ENCODE measurements at places on chromosomes 7 and 10.

DNA sequence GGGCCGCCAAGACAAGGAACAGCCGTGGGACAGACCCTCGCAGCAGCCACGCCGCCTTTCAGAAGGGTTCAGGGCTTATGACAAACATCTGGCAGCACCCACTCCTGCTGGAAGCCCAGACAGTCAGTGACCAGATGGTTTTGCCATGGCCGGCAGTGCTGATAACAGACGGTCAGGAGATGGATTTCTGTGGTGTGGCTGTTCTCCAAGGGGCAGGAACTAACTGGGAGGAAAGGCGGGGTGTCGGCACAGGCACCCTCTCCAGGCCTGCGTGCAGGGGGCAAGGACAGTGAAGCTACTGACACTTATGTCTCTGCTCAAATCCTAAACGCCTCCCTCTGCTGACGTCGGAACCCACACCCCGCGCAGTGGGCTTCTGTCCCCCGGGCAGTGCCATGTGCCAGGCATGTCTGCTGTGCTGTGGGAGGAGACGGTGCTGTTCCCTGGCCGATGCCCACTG, 416.1 kb downstream of the DNAJB6 start:
- no peak for DNase-seq

DNA sequence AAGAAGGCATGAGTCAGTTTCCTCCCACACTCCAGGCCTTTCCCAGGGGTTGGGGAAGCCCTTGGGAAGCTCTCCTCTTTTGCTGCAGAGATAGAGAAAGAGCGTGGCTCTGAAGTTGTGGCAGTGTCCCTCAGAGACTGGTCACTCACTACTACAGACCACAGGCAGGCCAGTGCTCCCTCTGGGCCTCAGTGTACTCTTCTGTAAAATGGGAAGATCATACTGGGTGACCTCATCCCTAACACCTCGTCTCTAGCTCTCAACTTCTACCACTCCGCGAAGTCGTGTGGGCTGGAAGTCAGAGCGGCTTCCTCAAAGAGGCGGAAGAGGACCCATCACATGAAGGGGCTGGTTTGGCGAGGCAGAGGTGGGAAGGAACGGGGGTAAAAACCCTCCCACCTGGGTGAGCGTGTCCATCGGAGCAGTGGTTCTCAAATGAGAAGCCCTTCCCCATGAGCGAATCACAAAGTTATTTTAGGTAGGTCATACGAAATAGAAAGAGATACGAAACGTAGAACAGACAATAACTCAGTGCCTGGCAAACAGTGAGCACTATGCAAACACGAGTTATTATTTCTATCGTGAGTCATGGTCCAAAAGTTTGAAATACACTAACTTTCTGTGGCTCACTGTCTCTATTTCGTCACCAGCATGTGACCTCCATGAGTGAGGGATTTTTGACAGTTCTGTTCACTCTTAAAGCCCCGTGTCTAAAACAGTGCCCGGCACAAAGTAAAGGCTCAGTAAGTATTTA, 32.7 kb downstream of the PRKAG2 start:
- no peak for DNase-seq

- no peak for DNase-seq
Observed at GRCh38 chr7:37234928-37235327, 213.7 kb downstream of the ELMO1 start.

- DNase-seq, result no peak
Observed at GRCh38 chr7:151488096-151488495, 31.6 kb downstream of the RHEB start.

DNA sequence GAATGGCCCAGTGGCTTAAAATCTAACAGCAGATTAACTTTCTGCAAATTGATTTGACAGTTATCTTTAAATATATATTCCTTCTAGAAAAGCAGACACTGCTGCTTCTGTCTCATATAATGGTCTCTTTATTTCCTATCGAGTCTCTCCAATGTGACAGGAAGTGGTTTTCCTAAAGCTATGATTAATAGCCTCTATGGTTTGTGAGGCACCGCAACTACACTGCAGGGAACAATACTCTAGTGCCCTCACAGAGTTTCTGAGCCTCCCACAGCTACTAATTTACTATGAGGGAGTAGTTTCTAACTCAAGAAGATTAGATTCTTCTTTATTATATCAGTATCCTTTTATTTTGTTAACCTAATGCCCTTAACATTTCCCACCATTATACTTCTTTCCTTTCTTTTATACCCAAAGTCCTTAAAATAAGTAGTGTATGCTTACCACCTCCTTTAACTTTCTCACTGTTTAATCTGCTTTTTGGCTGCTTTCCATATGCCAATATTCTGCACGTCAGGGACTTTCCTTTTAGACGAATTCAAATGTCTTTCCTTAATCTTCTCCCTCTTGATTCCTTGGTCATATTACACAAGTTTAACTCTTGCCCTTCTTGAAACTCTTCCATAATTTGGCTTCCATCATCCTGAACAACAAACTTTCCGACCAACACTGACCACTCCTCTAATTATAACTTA, 23.8 kb upstream of the AHR start:
- no peak for DNase-seq

DNA sequence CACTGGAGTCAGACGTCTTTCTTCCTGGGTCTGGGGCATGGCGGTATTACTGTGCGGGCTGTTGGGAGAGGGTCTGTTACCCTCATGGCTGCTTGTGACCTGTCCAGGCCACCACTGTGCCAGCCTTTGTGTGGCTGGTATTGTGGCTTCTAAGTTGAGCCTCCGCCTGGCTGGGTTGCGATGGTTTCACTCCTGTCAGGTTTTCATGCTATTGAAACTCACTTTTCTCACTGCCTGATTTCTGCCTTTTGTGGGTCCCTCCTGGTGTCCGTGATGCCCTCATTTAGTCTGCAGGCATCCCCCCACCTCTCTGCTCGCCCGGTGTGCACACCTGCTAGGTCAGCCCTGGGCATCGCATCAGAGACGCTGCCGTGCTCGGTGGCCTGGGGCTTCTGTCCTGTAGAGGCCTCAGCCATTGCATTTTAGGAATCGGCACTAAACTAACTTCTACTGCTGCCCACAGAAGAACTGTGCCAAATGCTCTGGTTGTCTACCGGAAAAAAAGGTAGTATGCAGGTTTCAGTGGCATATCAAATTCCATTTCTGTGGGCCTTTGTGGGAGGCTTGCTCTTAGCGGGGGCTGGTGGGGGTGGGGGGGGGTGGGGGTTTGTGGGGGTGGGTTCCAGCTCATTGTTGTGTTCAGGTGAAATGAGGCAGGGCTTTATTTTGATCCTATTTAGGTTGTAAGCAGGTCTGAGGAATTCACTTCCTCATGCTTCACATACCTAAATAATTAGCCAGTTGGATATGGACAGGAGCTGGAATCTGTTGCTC, 64.3 kb downstream of the MGMT start:
- no peak for DNase-seq

DNA sequence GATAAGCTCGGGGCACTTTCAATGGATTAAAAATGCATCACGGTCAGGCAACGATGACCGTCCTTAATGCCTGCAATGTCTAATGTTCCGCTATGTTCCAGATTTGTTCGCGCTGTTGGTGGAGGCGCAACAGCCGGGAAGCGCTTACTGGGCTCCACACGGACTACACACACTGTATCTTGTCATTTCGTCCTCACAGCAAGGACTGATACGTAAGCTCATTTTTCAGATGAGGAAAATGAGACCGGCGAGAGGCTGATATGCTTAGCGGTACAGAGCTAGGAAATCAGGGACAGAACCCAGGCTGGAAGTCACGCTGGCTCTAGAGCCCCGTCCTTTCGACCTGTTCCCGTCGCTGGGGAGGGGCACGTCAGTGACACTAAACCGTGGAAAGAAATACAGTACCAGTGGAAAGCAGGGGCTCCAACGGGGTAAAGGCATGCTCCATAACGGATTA, 670 bp downstream of the TPK1 start:
- DNase-seq, result no peak

DNA sequence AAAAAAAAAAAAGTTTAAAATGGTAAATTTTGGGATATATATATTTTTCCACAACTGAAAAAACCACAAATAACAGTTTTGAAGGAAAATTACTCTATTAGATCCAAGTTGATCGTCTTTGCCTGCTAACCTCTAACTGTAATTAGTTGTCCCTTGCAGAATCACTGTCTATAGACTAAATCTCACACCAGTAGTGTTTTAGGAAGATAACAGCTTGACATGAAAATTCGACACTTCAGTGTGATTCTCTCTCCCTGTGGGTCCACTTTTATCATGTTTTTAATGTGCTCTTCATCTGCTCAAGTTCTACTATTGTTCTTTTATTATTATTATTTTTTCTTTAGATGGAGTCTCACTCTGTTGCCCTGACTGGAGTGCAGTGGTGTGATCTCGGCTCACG, 24.5 kb upstream of the ARHGAP21 start:
- DNase-seq, result no peak

- no peak for DNase-seq
Observed at GRCh38 chr10:110399106-110399964, 94.6 kb upstream of the SMNDC1 start.

GRCh38 chr10:6010569-6010968, 33.2 kb upstream of the IL15RA start:
- no peak for DNase-seq

- DNase-seq, result no peak
Observed at GRCh38 chr10:93086289-93086688, 12.6 kb downstream of the CYP26A1 start.

DNA sequence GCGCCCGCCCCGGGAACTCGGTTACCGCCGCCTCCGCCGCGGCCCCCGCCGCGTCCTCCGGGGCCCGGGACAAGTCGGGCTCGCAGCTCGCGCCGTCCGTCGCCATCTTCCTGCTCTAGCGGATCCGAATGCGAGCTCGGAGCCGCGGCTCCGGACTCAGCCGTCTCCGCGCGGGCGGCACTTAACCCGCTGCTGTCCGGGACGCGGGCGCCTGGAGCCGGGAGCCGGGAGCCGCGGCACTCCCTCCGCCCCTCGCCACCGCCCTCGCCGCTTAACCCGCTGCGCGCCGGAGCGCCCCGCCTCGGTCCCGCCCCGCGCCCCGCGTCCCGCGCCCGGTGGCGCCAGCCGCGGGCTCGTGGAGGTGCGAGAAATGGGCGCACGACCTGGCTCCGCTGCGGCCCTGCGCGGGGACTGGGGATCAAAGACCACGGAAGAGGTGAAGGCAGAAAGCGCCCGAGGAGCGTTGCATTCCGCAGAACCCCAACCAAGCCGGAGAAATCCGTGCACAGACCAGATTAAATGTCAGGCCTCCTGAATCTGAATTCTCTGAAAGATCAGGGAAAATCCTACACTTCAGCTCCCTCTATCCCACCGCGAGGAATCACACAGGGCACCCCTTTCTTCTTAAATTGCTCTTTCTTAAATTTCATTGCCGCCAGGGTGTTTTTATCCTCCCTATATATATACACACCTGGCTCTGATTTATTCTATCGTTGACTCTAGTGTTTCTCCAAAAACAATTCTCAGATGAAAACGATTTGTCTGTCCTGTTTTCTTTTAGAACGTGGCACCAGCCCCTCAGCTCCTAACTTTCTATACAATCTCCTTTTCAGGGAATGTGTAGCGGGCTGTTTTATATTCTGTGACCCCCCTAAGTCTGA, at the start of gene CTTNBP2:
TSS of gene CTTNBP2 (minus strand) at position 132 of the 881 bp plus-strand sequence. CDS start at position 106, 26 bp downstream.
- DNase-seq, result no peak

- no peak for DNase-seq
Observed at GRCh38 chr10:17984563-17984962, 32.8 kb downstream of the SLC39A12 start.

DNA sequence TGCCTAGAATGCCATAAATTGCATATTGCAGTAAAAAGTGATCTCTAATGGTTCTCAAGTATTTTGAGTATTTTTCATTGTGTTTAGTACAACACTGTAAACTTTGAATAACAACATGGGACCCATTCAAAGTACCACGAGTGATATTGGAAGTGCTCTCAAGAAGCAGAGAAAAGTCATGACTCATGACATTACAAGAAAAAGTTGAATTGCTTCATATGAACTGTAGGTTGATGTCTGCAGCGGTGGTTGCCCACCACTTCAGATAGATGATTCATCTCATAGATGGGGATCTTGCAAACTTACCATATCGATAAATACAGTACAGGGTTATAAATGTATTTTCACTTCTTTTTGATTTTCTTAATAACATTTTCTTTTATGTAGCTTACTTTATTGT, 33.9 kb downstream of the ENTPD1 start:
- no peak for DNase-seq

- no peak for DNase-seq
Observed at GRCh38 chr7:8109196-8110022, 140.8 kb downstream of the GLCCI1 start.

DNA sequence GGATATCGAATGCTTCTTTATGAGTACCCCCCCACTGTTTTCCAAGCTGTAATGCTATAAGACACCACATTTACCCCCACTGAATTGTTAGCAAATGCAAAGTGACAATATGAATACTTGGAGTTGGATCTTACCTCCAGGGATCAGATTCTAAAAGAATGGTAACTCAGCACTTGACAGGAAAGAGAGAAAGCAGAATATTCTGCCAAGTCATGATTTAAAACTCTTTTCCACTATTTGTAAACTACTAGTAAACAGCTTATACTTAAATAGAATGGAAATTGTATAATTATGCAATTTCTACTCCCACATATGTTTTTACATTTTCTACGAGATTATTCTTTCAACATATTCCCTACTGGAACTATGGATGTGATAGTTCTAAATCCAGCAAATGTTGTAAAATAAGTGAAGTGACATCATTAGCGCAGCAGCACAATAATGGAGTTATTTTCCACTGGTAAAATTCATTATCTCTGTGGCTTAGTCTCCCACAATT, 56.0 kb upstream of the TFEC start:
- DNase-seq, result no peak

DNA sequence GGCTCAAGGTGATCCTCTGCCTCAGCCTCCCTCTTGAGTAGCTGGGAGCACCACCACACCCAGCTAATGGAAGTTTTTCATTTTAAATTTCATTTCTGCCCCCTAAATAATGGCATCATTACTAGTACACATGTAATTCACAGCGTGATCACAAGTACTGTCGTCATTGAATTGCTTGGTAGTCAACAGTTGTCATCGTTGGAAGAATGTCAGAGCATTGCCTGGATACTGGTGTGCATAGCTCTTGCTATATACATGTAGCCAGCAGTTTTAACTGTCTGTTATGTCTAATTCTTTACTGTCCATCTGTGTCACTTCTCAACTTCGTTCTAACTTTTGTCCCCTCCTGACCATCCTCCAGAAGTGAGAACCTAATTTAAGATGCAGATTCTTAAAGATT, 62.1 kb downstream of the CRPPA start:
- DNase-seq, result no peak

GRCh38 chr10:51035344-51035743, 38.9 kb upstream of the PRKG1 start:
- DNase-seq, result no peak

- no peak for DNase-seq
Observed at GRCh38 chr7:22413211-22413610, 56.3 kb upstream of the RAPGEF5 start.

DNA sequence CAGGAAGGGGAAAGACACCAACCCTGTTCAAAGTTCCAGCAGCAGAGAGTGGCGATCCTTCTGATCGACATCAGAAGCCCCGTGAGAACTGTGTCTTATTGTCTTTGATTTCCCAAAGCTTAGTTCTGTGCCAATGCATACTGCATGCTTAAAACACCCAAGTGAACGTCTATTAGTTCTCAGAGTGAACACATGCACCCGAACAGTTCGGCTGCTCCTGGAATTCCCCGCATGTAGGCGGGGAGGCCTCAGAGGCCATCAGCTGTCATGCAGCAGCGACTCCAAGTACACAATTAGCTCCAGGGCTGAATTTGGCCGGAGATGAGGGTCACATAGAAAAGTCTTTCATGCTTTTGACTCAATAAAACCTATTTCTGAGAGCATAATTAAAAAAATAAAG, 276.9 kb downstream of the ZMYND11 start:
- DNase-seq, result no peak

Data from stimulated activated CD8-positive, alpha-beta memory T cell treated with anti-CD3 and anti-CD28 coated beads, Interleukin-7, amount 100 ng/mL, for 1 hour (primary cell).